ENCODE measurements at places on chromosomes 12 and 14. TPM values are rescaled to one million over a fixed set of nuclear protein-coding genes. Genes with fewer than 3 reads are reported as not detected.
A peak's percentile ranks its signal among the peaks of the same experiment; 100 is the strongest.

Gene MYF6
- total RNA-seq = not detected

Gene PLCZ1
- total RNA-seq = not detected

Gene TPH2
- not detected for total RNA-seq

DNA sequence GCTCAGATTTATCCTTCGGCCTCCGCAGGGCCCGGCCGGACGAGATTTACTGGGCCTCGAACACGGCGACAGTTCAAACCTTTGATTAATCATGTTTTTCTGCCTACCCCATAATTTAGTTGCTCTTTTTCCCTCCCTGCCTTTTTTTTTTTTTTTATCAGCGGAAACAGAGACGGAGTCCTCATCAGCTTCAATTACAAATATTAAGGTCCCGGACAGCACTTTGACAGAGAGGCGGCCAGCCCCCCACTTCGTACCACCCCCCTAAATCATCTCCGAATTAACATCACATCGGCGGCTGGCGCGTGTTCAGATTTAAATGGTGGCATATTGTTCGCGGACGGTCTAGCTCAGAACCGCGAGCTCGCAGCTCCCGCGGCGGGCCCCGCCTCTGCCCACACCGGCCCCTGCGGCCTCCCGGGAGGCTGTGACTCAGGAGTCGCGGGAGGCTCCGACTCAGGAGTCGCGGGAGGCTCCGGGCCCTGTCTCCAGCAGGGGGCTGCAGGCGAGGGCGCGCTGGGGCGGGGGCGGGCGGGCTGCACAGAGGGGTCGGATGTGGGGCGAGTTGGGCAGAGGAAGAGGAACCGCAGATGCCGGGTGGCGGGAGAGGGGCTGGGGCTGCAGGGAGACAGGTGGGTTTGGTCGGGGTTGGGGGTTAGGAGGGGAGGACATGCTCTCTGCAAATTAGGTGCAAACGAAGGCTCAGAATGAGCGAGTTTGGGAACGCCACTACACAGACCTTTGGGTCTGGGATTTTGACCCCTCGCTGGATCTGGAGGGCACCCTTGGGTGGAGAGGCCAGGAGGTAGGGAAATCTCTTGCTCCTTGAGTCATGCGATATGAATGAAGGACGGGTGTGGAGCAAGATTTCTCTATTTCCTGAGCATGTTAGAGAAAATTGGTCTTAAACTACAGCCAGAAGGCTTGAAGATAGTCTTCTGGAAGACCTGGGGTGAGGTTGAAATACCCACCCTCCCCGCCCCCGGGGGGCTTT is 19.6 kb upstream of the ATP5MC2 start:
- peak; percentile 41 for DNase-seq

GRCh38 chr12:32589165-32589865 is 89.8 kb upstream of the DNM1L start:
- DNase-seq = no peak

Data from lung microvascular endothelial cell (primary cell).